Neural progenitor cell (in vitro differentiated cells): ENCODE measurements at places on chromosomes 7 and 10.

GRCh38 chr7:128194533-128195282 is 46.4 kb upstream of the LEP start:
- DNase-seq = no peak

GRCh38 chr10:99883523-99883922 is 101.1 kb downstream of the ABCC2 start:
- no peak for DNase-seq

DNA sequence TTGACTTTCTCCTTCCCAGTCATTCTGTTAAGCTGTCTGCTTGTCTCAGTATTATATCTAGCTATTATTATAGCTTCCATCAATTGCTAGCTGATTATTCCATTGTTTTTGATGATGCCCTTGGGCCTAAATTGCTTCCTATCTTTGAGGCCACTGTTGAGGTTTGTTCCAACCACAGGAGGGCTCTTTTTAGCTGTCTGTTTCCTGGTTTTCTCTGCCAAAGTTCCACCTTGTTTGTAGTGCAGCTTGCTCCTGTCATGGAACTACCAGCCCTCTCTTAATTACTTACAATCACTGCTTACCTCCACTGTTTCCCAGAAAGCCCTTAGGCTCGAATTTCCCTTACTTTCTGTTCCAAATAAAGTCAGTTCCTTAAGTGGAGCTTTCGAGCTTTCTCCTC is 118.7 kb upstream of the SEC61G start:
- DNase-seq = no peak

- no peak for DNase-seq
These were observed 9.7 kb downstream of the MDFIC start for GRCh38 chr7:114931656-114932011.

DNA sequence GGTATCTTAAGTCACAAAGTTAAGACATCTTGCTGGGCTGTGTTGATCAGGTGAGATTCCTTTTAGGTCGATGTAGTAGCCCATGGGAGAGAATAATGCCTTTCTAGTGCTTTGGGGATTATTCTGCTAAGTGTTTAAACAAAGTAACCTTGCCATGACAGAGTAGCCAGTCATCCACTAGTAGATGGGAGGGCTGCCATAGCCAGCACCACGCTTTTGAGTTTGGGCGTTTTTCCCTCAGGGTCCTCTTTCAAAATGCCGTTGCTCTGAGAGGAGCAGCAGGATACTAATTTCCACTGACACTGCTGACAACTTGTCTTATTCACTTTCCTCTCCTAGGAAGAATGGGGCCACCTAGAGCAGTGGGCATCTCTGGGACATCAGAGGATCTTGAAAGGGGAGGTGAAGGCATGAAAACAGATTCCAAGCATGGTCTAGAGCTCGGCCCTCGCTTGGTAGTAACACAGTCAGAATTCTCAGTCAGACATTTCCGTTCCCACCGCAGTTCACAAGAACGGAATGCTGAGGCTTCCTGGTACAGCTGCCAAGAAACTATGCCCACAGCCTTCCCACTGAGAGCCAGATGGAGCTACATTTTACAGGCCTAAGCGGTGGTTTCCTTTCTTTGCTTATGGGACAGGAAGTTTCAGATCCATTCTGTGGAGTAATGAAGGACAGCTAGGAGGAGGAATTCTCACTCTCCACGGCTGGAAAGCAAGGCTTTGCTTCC is 15.3 kb upstream of the RSU1 start:
- no peak for DNase-seq

DNA sequence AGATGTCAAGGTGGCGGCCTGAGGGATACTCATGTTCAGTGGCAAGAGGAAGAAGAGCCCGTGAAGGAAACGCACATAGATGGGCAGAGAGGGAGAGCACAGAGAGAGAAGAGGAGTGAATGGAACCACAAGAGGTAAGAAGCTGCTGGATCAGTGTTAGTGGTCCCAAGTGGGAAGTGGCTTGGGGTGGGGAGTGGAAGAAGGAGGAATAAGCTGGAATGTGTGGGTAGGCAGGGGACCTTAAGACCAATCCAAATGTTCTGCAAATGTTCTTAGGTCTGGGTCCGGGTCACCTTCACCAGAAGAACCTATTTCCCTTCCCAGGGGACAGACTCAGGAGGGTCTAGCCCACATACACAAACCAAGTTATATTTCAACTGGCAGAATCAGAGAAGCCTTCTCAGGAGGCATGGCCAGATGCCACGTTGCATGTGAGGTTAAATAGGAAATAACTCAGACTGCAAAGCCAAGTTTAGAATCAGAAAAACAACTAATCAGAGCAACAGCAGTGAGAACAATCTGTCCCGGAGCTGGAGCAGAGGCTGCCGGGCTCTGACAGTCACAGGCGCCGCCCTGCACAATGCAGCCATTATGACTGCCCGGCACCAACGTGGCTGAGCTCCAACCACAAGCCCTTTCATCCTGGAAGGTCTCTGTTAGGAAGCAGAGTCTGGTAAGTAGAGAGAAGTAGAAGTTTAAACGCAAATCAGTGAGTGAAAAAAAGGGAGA is 78.6 kb upstream of the ARMC3 start:
- no peak for DNase-seq

DNA sequence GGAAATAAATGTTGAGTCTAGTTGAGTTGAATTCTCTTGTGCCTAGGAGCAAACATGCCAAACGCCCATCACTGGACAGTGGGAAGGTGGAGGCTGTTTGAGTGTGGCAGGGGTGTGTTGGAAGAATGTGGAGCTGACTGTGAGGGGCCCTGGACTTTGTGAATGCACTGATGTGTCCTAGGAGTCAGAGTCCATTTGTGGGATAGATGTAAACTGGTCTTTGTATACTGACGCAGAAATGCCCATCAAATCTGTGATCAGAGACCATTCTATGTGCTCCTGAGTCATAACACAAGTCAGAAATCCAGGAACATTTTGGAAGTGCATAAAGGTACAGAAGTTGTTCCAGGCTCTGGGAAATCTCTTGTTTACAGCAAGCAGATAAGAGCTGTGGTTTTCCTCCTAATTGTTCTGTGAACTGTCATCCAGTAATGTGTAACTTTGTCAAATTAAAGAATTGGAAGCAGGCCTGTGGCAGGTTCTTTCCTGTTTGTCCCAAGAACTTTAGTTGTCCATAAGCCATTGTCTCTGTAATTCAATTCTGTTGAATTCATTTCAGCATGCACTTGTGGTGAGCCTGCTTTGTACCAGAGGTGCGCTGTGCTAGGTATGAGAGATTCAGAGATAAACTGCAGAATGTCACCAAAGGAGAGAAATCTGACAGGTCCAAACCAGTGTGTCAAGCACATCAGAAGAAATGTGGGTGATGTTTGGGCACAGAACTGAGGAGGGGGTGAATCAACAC is 7.6 kb downstream of the PRXL2A start:
- no peak for DNase-seq

- DNase-seq = no peak
These were observed 128.0 kb upstream of the CACUL1 start for GRCh38 chr10:118882741-118883140.

DNA sequence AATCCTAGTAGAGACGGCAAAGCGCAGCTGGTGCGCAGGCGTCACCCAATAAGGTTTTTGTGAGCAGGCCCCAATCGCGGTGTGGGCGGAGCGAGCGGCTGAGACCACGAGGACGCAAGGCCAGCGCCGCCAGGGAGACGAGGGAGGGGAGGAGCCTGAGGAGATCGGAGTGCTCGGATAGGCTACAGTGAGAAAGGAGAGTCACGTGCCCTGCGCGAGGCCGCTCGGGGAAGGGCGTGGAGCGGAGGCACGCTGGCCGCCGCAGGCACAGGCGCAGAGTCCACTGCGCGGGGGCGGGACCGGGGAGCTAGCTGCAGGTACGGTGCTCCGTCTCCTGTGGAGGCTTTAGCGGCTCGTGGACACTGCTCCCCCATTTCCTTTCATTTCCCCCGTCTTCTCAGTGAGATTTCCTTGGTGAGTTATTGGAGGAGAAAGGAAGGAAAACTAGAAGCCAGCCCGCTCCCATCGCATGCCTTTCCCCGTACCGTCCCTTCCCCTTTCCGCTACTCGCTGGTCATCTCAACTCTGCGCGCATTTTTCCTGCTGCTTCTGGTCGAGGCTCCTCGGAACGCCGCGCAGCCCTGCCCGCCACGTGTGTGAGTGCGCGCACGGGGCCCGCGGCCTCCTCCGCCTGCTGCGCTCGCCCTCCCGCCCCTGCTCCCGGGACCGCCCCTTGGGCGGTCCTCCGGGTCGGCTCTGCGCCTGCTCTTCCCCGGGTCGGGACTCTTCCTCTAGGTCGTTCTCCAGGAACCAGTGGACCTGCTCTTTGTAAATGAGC is at the start of gene THNSL1:
Gene THNSL1, plus strand, starts transcription at position 237 of the 778 bp plus-strand sequence. CDS start 6,612 bp downstream, outside the sequence.
- DNase-seq = peak; percentile 99

DNA sequence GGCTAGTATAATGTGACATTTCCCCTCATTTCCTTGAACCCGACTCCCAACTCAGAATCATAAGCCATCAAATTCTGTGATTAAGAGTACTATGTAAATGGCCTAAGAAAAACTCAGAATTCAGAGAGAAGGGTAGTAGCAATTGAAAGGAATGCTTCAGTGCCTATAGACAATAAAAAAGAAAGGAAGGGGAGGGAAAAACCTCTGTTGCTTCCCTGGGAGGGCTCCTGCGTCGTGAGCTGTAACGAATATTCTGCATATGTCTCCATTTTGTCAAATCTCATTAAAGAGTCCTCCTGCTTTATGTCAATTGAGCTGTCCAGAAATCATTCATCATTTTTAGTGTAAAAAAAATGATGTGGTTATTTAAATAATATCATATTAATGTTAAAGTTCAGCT is 223.0 kb downstream of the VTI1A start:
- no peak for DNase-seq

- DNase-seq = peak; percentile 67
These were observed at the start of gene GSTO1 for GRCh38 chr10:104254493-104255310. GSTO1 (plus strand) TSS chr10:104254892; CDS start chr10:104254929, 37 bp downstream.

GRCh38 chr7:131189488-131189887 is 138.2 kb upstream of the MKLN1 start:
- DNase-seq = no peak

DNA sequence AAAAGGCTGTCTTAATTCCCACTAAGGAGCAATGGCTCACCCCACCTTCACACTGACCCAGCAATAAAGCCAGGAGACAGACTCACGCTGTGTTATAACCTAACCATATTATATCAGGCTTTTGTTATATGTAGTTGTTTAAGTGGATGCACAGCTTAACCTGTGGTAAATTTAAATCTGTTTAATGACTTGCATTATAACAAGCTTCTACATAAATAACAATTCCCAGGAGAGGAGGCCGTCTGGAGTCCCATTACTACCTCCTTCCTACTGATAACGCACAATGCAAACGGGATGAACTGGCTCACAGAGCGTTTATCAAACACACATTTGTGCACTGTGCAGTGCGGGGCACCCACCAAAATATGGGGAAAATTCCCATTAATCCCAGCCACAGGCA is 102.1 kb upstream of the MGMT start:
- no peak for DNase-seq

GRCh38 chr10:129621693-129622092 is 154.7 kb downstream of the MGMT start:
- DNase-seq = no peak

DNA sequence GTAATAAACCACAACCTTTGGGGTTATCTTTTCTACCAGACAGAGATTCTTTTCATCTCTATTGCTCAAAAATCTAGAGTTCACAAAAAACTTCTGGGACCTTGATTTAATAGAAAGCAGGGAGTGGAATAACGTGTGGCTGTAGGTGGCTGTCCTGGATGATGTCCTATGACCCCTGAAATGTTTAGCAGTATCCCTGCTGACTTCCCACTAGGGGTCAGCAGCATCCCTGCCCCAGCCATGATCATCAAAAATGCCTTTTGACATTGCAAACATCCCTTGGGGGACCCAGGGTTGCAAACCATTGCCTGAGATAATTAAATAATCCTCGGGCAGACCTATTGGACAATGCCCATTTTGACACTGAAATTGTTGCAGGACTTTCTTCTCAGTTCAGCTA is 177.1 kb downstream of the USP6NL start:
- peak; percentile 47 for DNase-seq

DNA sequence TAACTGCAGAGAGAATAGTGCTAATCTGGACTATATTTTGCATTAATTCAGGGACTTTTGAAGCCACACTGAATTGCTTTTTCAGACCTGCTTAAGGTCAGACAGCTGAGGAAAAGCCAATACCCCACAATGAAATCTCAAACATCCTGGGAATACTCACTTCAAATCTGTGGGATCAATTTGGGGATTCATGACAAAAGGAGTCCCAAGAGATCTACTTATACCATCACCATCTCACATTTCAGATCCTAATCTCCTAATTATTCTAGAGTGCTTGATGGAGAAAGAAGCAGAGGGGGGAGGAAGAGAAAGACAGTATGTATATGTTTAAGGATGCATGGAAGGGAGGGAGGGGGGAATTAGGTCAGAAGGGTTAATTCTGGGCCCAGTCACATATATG is 202.2 kb downstream of the CACNA2D1 start:
- DNase-seq = no peak
